ENCODE measurements at places on chromosomes 1 and 21.

DNA sequence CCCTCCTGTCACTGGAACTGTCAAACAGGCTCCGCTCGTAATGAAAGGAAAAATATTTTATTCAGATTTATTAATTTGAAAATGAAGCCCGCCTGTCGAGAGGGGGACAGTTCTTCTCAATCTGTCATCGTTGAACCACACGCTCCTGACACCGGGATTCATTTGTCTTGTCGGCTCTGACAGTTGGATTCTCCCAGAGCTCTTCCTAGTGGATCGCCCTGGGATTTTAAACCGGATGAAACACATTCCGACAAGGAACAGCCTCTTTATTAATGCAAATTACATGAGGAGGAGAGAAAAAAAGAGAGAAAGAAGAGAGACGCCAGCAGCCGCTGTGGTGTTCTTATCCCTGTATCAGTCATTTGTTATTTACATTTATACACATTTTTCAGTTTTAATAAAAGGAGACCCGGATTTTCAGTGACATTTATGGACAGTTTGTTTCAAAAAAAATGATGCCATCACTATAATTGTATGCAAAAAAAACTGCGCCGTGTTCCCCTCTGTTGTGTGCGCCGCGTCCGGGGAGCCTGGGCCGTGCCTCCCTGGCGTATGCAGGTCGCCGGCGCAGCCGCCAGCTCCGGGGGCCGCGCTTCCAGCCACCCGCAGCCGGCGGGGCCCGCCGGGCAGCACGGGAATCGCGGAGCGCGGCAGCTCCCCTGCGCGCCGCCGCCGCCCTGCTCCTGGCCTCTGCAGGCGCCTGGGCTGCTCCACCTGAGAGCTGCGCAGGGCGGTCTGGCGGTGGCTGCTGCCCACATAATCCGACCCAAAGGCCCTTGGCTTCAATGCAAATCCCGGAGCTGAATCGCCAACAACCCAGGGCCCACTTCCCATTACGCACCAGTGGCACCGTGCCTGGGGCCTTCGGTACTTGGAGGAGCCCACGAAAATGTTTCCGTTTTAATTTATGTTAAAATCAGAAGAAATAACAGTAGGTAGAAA, 237.9 kb upstream of the PBX1 start:
- peak; percentile 24 for DNase-seq

DNA sequence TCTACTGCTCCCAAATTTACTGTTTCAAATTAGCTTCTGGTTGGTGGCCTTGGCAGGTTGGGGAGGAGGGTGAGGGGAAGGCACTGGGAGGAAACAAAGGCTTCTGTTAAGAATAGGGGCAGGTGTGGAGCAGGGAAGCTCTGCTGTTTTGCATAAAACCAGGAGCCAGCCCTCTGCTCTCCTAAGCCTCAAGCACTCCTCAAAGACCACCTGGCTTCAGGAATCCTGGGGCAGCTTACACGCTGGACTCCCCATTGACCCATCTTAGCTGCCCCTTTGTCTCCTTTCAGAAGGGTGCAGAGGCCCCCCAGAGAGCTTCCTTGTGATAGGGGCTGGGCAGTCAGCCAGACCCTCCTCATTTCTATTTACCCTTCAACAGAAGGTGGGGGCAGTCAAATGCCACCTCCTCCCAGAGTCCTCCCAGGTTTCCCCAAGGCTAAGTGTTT, 11.5 kb upstream of the DHRS3 start:
- DNase-seq = no peak

- no peak for DNase-seq
Measured at GRCh38 chr1:78049396-78049795, 3.6 kb downstream of the GIPC2 start.

DNA sequence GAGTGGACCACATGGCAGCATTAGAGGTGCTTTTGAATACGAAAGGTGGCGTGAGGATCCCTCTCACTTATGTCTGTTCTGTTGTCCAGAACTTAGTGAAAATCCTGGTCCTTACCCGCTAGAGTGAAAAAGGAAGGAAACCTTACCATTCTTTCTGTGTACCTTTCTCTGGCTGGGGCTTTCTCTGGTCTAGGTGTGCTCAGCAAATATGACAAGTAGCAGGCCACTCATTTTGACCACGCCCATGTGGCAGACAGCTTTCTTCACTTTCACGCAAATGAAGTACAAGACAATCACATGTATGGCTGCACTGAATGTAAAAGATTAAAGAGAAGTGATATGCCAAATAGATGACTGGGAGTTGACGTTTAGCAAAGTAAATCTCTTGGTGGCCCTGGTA, 131.9 kb downstream of the FGGY start:
- DNase-seq = no peak

- no peak for DNase-seq
Measured at GRCh38 chr1:52913014-52913413, 8.5 kb downstream of the ECHDC2 start.

DNA sequence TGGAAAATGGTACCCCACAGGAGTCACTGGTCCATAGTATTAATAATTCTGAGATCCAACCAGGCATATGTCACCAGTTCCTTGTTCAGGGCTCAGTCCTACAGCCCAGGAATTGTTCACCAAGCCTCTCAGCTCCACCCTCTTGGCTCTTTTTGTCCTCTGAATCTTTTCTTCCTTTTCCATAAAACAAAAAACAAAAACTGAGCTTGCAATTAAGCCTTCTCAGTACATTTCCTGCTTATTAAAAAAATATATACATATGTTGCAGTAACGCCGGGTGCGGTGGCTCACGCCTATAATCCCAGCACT, 23.4 kb upstream of the KIF1B start:
- no peak for DNase-seq

GRCh38 chr1:92030656-92031107, 897 bp downstream of the EPHX4 start:
- DNase-seq = peak; percentile 52

GRCh38 chr1:5223206-5223605, 568.8 kb downstream of the AJAP1 start:
- no peak for DNase-seq

DNA sequence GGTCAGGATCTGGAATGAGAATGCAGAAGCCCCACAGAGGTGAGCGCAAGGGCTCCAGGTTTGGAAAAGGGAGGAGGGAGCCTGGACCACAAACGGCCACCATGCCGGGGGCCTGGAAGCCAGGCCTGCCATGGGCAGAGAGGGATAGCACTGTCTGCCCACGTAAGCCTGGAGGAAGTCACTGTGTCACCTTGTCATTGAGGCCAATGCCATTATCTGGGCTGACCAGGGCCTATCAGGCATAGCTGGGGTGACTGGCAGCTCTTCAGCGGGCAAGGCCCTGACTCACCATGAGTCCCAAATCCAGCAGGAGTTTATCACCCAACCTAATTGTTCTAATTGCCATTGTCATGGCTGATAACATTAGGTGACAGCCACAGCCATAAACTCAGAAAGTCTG, 84.6 kb downstream of the MATN1 start:
- DNase-seq = no peak

DNA sequence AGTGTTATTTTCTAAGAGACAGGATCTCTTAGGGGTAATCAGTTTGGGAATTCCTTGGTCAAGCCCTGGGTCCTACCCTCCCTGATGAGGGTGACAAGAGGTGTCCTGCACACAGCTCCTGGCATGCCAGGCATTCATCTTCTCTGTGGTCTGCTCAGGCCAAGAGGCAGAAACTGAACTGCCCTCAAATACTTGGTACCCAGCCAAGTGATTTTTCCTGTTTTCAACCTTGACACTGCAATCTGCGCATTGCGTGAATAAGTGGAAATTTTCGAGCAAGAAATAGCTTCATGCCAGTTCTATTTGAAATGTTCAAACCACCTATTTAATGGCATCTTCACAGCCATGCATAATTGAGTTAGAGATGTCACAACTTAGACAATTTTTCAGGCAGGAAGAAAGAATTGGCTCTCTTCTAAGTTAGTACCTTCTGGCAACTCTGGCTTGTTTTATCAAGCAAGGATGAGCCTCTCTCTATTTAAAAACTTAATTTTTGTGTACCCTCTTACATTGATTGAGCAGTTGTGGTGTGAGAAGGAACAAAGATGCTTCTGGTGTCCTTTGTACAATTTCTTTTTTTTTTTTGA, 27.0 kb downstream of the DNM3 start:
- peak; percentile 26 for DNase-seq

DNA sequence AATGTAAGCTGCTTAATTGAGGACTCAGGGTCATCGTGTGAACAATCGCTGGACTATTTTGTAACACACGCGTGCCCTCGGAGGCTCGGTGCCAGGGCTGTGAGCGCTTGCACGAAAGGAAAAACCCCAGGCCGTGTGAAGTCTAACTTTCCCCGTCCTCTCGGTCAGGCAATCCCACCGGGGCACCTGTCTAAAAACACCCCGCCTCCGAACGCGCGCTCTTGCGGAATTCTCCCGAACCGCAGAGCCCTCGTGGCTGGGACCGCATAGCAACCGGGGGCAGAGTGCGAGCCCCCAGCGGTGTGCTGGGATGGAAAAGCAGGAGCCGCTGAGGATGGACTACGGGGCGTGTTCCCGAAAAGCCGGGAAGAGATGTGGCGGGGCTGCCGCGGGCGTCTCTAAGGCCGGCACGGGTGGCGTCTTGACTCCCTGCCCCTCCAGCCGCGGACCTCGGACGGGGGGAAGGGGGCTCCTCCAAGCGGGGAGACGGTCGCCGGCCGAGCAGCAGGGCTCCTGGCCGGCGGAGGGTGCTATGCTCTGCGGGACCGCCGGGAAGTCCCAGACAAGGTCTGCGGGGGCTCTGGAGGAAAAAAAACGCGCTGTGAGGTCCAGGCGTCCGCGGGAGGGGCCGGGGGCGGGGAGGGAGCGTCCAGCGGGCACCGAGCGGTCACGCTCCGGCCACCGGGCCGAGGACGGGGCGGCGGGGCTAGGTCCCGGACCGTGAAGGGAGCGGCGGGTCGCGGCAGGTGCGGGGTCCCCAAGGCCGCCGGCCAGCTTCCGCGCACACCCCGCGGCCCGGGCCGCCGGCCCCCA, 936 bp downstream of the ZBTB21 start:
- DNase-seq = peak; percentile 41

DNA sequence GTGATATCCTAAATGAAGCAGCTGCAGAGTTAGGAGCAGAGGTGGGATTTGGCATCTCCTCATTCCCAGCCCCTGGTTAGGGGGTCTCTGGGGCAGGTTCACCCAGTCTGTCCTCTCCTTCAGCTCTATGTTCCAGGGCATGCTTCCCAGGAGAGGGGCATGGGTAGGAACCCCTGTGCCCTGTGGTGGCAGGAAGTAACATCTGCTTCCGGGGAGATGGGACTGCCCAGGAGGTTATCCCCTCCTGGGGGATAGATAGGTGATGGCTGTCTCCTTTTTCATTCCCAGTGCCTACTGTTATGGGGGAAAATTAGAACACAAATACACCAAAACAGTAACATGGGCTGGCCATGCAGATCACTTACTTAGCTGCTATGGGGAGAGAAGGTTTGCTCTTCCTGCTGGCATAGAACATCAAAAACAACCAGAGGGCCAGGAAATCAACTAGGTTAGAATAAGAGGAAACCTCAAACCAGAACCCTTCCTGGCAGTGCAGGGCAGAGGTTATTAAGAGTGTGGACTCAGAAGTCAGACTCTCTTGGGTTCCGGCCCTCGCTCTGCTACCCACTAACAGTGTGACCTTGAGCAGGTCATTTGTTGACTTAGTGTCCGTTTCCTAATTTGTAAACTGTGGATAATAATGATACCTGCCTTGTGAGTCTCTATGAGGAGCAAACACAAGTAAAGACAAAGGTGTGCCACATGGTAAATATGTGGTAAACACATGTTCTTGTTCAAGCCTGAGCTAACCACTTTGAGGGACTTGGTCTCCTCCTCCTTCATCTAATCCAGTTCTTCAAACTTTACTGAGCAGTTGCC, 157.8 kb upstream of the JUN start:
- no peak for DNase-seq

- DNase-seq = peak; percentile 6
Measured at GRCh38 chr1:239858057-239858456, 233.6 kb upstream of the FMN2 start.

- peak; percentile 78 for DNase-seq
Measured at GRCh38 chr1:65431111-65431705, 10.7 kb downstream of the LEPR start.

GRCh38 chr1:179264507-179264906, 29.1 kb upstream of the SOAT1 start:
- no peak for DNase-seq

- DNase-seq = peak; percentile 36
Measured at GRCh38 chr1:224615861-224616755, at the start of gene CNIH3. TSS of gene CNIH3 (plus strand) at chr1:224616317. CDS start at chr1:224617175, 858 bp downstream.

- no peak for DNase-seq
Measured at GRCh38 chr1:38123356-38124135, 77.0 kb upstream of the POU3F1 start.

All from choroid plexus epithelial cell (primary cell).